ENCODE measurements at places on chromosomes 16 and 17.
A peak's percentile ranks its signal among the peaks of the same experiment; 100 is the strongest.

- no peak for DNase-seq
Observed at GRCh38 chr17:44345454-44346026, 438 bp downstream of the GRN start.

GRCh38 chr17:7313088-7313889 is 1.9 kb downstream of the GPS2 start:
- no peak for DNase-seq

DNA sequence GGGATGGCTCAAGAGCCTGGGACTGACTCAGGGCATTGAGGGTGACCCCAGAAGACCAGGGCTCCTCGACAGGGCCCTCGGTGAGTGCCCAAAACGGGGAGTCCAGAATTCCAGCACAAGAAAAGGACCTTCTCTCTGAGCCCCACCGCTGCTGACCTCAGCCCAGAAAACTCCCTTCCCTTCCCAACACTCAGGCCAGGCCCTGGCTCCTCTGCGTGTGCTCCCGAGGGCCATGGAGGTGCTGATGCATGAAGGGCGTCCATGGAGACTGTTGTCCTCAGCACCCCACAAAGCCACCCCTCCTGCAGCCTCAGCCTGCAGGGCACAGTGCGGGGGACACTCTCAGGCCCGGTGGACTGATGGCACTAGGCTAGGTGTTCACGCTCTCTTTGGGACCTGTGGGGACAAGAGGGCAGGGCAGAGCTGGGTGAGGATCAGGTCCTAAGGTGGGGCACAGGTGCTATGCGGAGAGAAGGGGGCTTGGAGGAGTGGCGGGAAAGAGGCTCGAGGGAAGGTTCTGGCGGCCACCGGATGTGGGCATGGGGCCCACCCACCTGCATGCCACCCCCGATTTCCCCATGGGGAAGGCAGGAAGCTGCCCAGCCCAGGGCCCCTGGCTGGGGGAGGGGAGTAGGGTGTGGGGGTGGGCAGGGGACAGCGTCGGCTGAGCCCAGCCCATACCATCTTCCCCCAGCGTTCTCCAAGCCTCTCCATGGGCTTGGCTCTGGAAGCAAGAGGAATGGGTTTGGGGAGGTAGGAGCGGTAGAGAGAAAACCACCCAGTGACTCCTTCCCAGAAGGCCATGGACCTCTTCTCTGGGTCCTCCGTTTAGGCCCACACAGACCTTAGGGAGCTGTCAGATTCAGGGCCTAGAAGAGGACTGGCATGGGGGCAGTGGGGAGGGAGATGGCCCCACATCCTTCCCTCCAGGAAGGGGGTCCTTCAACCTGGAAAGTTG is 4.5 kb upstream of the TSPOAP1 start:
- peak; percentile 61 for DNase-seq

- DNase-seq, result no peak
Observed at GRCh38 chr16:31505483-31505882, 2.7 kb downstream of the RUSF1 start.

GRCh38 chr17:28340374-28340773 is 4.8 kb downstream of the TNFAIP1 start:
- no peak for DNase-seq

- DNase-seq, result no peak
Observed at GRCh38 chr17:57868007-57868909, 18.4 kb upstream of the MRPS23 start.

GRCh38 chr17:17379197-17379991 is 76.2 kb downstream of the NT5M start:
- no peak for DNase-seq

DNA sequence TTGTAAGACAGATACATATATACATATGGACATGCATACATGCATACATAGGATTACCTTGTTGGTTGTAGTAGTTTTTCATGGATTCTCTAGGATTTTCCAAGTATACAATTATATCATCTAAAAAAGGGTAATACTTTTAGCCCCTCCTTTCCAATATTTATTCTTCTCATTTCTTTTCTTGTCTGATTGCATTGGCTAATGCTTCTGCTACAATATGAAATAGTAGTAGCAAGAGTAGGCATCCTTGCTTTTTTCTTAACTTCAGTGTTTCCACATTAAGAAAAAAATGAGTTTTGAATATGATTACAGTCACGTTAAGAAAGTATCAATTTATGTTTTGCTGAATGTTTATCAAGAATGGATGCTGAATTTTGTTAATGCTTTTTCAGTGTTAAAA is 58.0 kb downstream of the RBFOX3 start:
- no peak for DNase-seq

DNA sequence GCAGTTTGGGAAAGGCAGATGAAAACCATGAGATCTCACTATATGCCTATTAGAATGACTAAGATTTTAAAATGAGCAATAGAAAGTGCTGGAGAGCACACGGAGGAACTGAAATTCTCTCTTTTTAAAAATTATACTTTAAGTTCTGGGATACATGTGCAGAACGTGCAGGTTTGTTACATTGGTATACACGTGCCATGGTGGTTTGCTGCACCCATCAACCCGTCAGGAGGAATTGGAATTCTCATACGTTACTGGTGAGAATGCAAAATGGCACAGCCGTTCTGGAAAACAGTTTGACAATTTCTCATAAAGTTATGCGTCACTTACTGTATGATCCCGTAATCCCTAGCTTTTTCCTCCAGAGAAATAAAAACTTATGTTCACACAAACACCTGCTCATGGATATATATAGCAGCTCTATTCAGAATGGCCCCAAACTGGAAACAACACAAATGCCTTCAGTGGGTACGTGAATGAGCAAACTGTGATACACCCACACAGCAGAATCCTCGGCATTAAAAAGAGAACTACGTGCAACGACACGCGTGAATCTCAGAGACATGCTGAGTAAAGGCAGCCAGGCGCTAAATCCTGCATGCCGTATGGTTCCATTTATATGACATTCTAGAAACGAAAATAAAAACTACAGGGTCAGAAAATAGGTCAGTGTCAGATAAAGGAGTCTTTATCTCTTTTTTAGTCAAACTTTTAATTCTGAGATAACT is 11.8 kb downstream of the PIK3R6 start:
- no peak for DNase-seq
